ENCODE measurements at places on chromosomes 5 and 9.
A peak's percentile ranks its signal among the peaks of the same experiment; 100 is the strongest.

GRCh38 chr5:56825222-56825824 lies 10.0 kb downstream of the MAP3K1 start:
- DNase-seq: no peak

DNA sequence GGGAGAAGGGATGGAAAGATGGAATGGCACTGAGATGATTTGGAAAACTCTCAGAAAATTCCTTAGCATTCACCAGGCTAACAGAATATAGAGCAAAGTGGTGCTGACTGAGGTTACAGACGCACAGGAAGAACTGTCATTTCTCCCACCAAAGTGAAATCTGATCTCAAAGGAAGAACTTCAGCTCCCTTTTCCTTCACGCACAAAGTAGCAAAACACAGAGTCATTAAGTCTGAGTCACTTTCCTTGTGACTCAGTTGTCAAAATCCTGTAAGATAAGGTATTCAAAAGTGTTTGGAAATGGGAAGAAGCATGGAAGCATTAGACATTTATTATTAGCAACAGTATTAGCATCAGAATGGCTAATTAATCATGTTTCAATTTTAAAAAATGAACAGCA lies 11.7 kb downstream of the MPDZ start:
- DNase-seq: no peak

- DNase-seq: no peak
Observed at GRCh38 chr5:126848253-126848652, 71.3 kb downstream of the LMNB1 start.

DNA sequence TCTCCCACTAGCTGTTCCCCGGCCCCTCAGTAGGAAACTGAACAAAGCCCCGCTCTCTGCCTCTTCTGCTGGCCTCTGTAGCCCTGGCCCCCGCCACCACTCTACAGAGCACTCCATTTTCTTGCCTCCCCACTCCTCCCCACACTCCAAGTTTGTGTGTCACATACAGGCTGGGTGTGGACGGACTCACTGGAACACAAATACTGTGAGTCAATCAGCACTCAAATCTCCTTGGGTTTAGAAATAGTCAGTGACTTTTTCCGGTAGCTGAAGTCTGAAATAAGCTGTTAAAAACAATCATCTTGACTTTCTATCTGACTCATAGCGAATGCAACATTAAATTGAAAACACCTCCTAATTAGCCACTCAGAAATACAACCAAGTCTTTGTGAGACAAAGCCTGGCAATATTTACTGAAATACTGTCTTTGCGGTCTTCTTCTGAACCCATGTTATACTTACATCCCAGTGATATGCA lies 122.5 kb downstream of the LHFPL2 start:
- no peak for DNase-seq

DNA sequence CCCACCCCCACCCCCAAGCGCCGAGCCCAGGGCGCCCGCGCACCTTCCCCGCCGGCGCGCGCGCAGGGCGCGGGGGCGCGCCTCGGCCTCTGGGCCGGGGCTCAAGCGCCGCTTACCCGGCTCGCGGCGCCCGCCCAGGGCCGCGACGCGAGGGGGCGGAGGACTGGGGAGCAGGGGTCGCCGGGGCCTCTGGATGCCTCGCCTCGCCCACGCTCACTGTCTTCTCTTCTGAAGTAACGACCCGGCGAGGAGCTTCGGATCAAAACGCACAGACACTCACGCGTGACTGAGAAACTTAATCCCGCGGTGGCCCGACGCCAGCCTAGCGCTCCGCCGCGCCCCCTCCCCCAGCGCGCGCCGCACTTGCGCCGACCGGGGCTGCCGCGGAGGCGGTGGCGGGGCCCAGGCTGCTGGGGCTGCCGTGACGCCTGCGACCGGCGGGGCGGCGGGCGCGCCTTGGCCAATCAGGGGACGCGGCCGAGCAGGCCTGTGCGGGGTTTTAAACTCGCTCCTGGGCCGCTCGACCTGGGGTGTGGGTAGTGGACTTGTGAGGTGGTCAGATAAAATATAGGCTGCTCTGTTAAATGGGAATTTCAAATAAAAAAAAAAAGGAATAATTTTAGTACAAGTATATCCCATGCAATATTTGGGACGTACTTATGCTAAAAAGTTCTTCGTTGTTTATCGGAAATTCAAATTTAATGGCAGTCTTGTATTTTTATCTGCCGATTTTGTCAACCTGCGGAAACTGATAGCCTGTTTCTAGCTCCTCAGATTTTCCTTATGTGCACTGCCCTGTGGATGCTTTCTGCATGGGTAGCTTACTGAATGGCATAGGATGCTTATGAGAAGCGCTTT lies at the start of gene MPDZ:
Gene MPDZ, minus strand, starts transcription at position 409 of the 858 bp plus-strand sequence. CDS start 29,377 bp downstream, outside the sequence.
- DNase-seq: peak; percentile 72

DNA sequence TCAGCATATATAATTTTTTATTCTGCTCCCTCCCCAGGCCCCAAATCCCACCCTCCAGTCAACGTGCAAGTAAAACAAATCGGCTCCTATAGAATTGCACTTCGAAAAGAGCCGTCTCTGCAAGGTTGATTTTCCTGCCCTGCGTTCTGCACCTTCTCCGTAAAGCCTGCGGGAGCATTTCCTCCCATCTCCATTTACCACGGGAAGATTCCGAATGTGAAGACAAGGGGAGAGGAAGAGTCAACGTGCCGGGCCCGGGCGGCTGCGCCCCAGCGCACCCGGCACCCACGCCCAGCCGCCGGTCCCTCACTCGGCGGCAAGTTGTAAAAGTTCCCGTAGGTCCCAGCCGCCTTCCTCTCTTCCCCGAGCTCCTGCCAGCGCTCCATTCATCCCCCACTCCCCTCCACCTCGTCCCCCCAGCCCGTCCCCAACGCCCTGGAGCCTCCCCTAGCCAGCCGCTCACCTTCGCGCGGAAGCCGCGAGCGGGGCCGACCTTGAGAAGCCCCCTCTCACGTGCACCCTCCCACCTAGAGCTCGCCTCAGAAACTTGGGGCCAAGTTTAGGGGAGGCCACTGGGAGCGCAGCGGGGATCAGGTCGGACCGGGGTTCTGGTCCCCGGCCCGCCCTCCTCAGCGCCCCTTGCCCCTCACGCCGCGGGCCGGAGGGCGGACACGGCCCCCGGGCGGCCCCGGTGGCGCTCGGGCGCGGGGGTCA lies 431 bp downstream of the BNC2 start:
- DNase-seq: no peak

DNA sequence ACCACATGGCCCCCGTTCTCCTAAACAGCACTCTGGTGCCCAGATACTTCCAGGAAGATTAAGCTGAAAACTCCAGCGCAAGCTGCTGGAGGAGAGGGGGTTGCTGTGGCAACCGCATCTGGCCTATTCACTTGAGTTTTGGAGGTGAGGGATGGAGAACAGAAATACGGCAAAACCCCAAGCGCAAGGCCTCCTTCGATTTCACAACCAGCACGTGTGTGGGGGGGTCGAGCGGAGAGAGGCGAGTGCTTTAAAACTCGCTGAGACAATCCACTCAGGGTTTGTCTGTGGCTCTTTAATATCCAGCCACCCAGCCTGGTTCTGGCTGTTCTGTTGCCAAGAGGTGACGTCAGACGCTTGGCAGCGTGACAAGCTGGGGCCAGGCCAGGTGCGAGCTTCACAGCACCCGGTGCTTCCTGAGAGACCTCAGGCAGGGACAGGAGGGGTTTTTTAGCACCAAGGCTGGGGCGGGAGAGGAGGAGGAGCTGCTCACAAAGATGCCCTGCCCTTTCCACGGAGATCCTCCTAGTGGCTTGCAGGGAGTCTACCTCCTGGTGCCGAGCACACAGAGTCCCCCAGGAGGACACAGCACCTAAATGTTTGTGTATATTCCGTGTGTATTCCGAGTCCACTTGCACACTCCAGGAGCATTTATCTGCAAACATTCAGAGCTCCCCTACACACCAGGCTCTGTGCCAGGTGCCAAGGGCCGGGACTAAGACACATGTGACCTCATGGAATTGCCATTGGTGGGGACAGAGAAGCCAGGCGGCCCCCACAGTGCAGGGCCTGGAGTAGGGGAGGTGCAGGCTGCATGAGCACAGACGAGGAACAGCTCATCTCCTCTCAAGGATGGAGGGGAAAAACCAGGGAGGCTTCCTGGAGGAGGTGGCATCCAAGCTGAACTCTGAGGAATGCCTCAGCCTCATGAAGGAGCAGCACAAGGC lies 194.6 kb downstream of the OLFM1 start:
- peak; percentile 74 for DNase-seq

DNA sequence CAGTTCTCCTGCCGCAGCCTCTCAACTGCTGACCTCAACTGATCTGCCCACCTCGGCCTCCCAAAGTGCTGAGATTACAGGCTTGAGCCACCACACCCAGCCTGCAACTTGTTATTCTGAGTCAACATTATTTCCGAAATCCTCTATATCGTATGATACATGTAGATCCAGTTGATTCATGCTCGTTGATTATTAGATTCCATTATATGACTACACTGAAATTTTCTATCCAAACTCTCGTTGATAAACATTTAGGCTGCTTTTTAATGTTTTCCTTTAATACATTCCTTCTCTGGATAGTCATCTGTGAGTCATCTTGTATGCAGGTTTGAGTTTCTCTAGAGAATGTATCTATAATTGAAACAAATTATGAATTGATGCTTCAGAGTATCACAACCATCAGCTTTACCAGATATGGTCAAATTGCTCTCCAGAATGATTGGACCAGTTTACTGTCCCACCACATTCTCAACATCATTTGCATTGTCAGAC lies 4.1 kb downstream of the CDK7 start:
- no peak for DNase-seq

DNA sequence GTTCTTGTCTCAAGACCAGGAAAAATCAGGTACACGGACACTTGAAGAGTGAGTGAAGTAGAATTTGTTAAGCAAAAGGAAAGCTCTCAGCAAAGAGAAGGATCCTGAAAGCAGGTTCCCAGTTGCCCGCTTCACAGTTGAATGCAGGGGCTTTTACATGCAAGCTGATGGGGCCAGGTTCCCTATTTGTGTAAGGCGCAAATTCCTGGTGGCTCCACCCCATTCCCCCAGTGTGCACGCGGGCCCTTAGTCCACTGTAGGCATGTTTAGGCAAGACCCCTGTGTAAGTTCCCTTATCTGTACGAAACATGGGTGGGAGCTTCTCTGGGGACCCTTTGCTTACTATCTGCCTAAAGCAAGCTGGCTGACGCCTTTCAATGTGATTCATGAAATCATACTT lies 2.7 kb upstream of the AGTPBP1 start:
- no peak for DNase-seq

DNA sequence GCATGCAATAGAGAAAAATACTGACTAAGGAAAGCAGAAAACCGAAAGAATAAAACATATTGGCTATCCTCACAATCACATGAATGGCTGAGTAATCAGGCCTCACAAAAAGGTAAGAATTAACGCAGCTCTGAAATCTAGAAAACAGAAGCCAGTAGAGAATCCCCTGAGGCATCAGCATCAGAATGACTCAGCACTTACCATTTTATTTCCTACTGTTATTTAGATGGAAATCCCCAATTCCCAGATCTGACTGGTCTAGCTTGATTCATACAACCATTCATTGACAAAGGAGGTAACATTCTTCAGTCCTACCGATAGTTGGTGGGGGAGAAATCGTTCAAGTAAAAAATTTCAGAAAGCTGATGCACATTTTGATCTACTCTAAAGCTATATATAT lies 1408.4 kb upstream of the WWC1 start:
- no peak for DNase-seq

- no peak for DNase-seq
Observed at GRCh38 chr9:5466766-5467165, 16.4 kb downstream of the CD274 start.

GRCh38 chr5:3385991-3386519 lies 209.6 kb upstream of the IRX1 start:
- no peak for DNase-seq

- no peak for DNase-seq
Observed at GRCh38 chr5:60210810-60211209, 317.3 kb upstream of the PDE4D start.

GRCh38 chr9:35274993-35275392 lies 113.2 kb downstream of the UNC13B start:
- no peak for DNase-seq

- no peak for DNase-seq
Observed at GRCh38 chr9:127458921-127459320, 7.6 kb downstream of the LRSAM1 start.

DNA sequence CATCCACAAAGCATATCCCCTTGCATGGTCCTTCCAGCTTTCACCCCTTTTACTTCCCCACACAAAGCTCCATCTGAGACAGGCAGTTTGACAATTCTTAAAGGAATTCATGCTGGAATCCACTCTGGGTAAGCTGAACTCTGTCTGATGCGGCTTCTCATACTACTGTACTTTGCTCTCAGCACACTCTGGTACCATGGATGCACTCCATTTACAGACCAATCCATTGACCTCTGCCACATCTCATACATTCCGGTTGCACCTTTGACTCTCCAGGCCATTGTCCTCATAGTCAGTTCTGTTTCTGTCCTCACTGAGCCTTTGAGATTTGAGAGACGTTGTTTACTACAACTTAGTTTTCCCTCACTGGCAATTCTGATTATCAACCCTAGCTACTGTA lies 12.2 kb downstream of the SPATA9 start:
- no peak for DNase-seq

DNA sequence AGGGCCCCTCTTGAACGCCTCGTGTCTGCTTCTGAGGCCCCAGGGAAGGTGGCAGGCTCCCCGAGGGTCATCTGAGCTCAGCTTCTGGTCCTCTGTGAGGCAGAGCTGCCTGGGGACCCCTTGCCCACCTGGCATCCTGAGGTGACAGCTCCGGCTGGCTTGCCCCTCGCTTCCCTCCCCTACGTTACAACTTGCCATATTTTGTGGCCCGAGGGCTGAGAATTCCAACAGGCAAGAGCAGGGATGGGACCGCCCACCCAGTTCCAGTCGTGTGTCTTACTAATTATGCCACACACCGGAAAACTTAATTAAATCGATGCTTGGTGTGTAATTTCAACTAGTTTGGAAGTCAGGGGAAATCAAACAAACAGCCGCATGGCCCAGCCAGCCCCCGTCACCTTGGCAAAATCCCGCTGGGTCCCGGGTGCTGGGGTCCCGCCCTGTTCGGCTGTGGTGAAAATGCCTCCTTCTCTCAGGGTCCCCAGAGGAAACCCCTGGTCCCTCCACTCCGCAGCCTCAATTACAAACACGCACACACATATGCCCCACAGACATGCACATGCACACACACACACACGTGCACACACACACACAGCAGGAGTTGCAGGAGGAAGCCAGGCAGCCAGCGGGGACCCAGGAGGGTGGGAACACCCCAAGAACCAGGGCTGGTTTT lies 221.0 kb upstream of the IER5L start:
- no peak for DNase-seq

- no peak for DNase-seq
Observed at GRCh38 chr9:21615446-21615845, 133.3 kb upstream of the IFNE start.

GRCh38 chr5:80318212-80318611 lies 1.6 kb upstream of the SPZ1 start:
- DNase-seq: peak; percentile 4

DNA sequence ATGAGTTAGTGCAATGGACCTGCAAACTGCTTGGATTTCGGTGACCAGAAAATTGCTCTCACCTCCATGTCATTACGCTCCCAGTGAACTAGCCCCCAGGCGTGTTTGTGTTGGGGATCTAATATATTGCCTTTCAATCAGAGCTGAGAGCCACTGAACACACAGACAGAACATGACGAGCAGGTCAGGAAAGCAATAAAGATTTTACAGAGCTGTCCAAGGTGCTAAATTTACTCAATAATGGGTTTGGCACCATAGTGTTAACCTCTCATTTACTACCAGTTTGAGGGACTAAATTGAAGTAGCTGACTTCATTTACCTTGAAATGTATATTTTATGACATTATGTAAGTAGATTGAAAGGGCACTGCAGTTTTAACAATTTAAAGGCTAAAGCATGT lies 383.0 kb downstream of the EBF1 start:
- no peak for DNase-seq

All from midbrain (tissue), 1 donor.